Neural crest cell (in vitro differentiated cells): ENCODE measurements at places on chromosomes 3 and 15. TPM values are rescaled to one million over a fixed set of nuclear protein-coding genes. Genes with fewer than 3 reads are reported as not detected.

DNA sequence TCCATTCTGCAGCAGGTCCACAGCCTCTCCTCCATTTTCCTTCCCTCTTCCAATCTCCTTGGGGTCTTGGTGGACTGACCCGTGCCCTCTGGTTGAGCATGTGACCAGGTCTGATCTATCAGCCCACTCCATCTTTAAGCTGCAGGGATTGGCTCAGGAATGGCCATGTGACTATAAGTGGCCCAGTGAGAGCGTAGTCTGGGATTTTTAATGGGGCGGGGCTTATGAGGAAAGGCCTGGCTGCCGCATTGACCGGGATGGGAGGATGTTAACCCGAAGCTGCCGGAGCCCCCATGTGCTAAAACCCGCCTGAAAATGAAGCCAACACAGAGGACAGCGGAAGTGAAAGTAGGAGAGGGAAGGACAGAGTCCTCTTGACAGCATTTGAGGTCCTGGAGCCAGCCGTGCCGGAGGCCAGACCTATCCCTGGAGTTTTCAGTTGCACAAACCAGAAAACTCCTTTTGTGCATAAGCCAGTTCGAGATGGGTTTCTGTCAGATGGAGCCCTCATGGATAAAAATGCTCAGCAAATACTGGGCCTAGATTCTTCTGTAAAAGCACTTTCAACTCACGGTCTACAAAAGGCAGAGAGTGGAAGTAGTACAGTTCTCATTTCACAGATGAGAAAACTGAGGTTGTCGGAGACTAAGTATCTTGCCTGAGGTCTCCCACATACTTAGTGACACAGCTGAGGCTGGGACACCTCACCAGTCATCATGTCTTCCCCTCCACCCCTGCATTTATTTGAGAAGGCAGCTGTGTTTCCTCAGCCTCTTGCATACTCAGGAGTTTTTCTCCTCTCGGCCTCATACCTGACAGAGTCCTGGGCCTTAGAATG lies 61.9 kb downstream of the ATP2B2 start:
- H3K27ac ChIP-seq = peak overlapping the region; percentile 50
- peaks cover 8% of the 10 kb centered on the region for H3K27me3 ChIP-seq
- no peak for DNase-seq
- peaks cover 11% of the 10 kb centered on the region for H3K4me1 ChIP-seq

GRCh38 chr15:29322415-29322814 lies 52.8 kb upstream of the NSMCE3 start:
- peaks cover 13% of the 10 kb centered on the region for H3K4me1 ChIP-seq
- H3K27me3 ChIP-seq = no peaks in the 10 kb centered on the region
- H3K27ac ChIP-seq = no peak overlapping the region
- H3K36me3 ChIP-seq = peaks cover 13% of the 10 kb centered on the region
- DNase-seq = no peak

DNA sequence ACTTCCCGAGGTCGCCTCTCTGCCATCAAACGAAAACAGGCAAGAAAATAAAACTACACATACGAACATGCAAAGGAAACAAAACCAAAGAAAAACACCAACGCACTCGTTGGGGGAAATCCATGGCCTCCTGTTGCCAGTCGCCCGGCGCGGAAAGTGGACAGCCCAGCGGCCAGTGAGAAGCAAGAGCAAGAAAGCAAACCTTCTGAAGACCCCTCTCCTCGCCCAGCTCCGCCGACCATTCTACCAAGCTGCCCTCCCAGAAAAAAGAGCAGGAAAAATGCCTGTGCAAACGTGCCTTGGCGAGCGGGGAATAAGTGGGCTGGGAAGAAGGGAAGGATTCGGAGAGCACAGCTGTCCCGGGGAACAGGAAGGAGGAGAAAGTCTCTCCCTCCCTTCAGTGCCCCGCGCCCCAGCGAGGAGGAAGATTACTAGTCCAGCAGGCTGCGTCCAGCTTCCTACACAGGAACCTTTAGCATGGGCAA lies 802 bp upstream of the NECTIN3 start:
- peaks cover 48% of the 10 kb centered on the region for H3K4me1 ChIP-seq
- DNase-seq = no peak
- H3K27ac ChIP-seq = peak overlapping the region; percentile 98
- no peaks in the 10 kb centered on the region for H3K36me3 ChIP-seq
- H3K4me3 ChIP-seq = peak overlapping the region; percentile 98

DNA sequence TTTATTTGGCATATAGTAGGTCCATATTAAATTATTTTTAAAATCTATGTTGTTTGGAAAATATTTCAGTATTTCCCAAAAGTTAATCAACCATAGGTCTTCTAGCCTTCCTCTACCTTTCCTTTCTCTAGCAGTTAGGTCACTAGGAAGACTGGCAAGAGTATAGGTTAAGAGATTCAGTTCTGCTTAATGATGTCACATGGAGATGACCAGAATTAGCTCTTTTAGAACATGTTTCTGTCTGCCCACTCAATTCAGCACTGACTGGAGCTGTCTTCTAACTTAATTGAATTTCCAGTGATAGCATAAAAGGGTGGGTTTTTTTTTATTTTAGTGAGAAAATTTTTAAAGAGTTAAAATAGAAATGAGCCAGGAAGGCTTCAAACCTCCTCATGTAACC lies 23.8 kb upstream of the ZBED2 start:
- no peaks in the 10 kb centered on the region for H3K36me3 ChIP-seq
- H3K27ac ChIP-seq = no peak overlapping the region
- H3K27me3 ChIP-seq = no peaks in the 10 kb centered on the region
- no peaks in the 10 kb centered on the region for H3K4me1 ChIP-seq
- no peak for DNase-seq
- H3K4me3 ChIP-seq = no peak overlapping the region

DNA sequence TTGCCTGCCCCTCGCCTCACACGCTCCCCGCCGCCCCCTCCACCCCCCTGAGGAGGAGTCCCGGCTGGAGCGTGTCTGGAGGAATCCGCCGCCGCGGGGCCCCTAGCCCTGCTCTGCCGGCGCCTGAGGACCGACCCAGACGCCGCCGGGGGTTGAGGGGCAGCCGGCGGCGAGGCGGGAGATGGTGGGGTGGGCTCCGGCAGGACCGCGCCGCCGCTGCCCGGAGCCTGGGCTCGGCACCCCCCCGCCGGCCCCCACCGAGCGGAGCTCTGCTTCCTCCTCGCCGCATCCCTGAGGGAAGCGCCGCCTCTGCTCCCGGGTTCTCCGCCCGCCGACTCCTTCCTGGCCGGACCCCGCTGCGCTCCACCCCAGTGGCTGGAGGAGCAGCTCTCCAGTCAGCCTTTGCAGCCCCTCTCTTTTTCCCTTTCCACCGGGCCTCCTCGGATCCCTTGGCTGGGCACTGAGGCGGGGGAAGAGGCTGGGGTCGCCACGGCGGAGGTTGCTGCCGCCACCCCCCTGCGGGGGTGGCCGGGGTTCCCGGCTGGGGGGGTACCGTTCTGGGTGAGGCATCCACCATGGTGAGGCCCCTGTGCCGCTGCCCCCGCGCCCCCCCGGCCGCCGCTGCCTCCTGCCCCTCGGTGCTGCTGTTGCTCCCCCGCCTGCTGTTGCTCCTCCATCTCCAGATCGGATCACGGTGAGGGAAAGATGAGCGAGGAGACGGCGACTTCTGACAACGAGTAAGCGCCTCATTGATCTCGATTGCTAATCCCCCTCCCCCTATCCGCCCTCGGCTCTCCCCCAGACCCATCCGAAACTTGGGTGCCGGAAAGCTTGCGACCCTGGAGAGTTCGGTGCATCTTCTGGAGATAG lies at the start of gene SPRED1:
TSS of gene SPRED1 (plus strand) at position 356 of the 870 bp plus-strand sequence. CDS start at position 706, 350 bp downstream.
- DNase-seq = peak; percentile 31
- peak within 1 kb of the TSS; percentile 98 for H3K4me3 ChIP-seq
- H3K27me3 ChIP-seq = peaks cover 11% of the 10 kb centered on the region
- peaks cover 3% of the 10 kb centered on the region for H3K36me3 ChIP-seq

DNA sequence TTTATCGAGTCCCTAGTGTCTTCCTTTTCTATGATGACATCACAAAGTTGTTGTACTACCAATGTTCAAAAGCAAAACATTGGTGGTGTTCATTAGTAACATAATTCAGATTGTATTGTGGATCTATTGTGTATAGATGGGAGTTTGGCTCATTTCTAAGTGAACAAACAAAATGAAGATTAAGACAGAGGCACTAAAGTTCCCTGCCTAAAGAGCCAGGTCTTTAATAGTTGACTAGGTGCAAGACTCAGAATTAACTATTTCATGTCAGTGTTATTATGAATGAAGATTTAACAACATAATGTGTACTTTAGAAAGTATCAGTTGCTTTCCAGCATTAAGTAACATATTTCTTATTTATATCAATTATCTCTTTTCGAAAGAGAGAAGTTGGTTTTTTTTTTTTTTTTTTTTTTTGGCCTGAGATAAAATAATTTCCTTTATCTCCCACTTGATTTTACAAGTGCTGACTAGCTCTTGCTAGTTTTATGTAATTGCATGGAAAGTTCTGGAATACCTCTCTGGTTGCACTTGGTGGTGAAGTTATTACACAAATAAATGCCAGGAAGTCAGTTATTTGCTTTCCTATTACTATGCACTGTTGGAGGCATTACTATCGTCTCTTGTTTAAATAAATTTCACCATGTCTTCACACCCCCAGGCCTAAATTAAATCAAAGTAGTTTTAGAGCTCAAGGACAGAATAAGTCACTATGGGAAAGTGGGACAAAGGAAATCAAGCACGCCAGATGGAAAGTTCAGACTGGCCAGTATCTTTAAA lies 48.7 kb downstream of the NAALADL2 start:
- no peaks in the 10 kb centered on the region for H3K36me3 ChIP-seq
- H3K4me3 ChIP-seq = no peak overlapping the region
- no peak overlapping the region for H3K27ac ChIP-seq
- no peaks in the 10 kb centered on the region for H3K27me3 ChIP-seq
- DNase-seq = no peak

DNA sequence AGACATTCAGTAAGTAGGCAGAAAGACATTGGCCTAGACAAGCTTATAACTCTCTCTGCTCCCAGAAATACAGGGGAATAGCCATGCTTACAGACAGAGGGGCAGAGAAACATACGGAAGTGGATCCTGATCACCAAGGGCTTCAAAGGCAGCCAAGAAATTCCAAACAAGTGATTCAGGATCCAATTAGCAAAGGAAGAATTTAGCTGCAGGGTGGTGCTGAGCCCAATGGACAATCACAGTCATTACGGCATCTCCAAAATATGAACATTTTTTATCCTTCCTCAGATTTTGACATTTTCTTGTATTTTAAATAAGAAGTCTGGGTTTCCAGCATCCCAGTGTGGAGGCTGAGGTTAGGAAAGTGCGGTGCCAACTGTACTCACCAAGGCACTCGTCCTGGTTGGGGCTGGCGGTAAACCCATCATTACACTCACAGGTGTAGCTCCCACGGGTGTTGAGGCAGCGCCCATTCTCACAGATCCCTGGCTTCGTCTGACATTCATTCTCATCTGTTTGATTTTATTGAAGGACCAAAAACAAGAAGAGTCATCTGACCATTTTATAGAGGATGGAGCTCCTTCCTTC lies 96.8 kb downstream of the DUT start:
- H3K27me3 ChIP-seq = no peaks in the 10 kb centered on the region
- peaks cover 32% of the 10 kb centered on the region for H3K36me3 ChIP-seq
- no peak overlapping the region for H3K27ac ChIP-seq
- DNase-seq = no peak
- peaks cover 17% of the 10 kb centered on the region for H3K4me1 ChIP-seq

- H3K27ac ChIP-seq = no peak overlapping the region
- H3K27me3 ChIP-seq = no peaks in the 10 kb centered on the region
- peaks cover 8% of the 10 kb centered on the region for H3K36me3 ChIP-seq
- H3K4me1 ChIP-seq = peaks cover 5% of the 10 kb centered on the region
- H3K4me3 ChIP-seq = no peak overlapping the region
These were observed 128.8 kb downstream of the PLCL2 start for GRCh38 chr3:17013571-17013970.

GRCh38 chr3:12405432-12406272 lies 78.6 kb upstream of the TSEN2 start:
- H3K27ac ChIP-seq = no peak overlapping the region
- H3K4me3 ChIP-seq = no peak overlapping the region
- peaks cover 17% of the 10 kb centered on the region for H3K27me3 ChIP-seq
- no peak for DNase-seq

DNA sequence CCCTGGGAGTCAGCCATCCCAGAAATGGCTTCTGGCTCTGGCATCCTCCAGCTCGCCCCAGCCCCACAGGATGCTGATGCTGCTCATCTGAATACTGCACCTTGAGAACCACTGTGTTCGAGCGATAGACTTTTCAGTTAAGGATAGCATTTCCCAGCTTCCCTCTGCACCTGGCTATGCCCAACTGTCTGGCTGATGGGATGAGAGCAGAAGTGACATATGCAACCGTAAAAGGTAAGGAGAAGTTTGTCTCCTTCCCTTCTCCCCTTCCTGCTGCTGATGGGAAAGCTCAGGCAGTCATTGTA lies 9.7 kb upstream of the HHATL start:
- no peak for DNase-seq
- H3K27me3 ChIP-seq = no peaks in the 10 kb centered on the region
- no peak overlapping the region for H3K4me3 ChIP-seq
- H3K27ac ChIP-seq = no peak overlapping the region
- no peaks in the 10 kb centered on the region for H3K36me3 ChIP-seq

- H3K4me1 ChIP-seq = peaks cover 4% of the 10 kb centered on the region
- no peak for DNase-seq
- H3K36me3 ChIP-seq = no peaks in the 10 kb centered on the region
- H3K27me3 ChIP-seq = no peaks in the 10 kb centered on the region
- no peak overlapping the region for H3K4me3 ChIP-seq
These were observed 116.2 kb downstream of the ROBO1 start for GRCh38 chr3:79651536-79652065.

GRCh38 chr15:95503640-95504225 lies 826.8 kb upstream of the NR2F2 start:
- H3K4me1 ChIP-seq = no peaks in the 10 kb centered on the region
- peaks cover 5% of the 10 kb centered on the region for H3K36me3 ChIP-seq
- no peak overlapping the region for H3K4me3 ChIP-seq
- H3K27me3 ChIP-seq = no peaks in the 10 kb centered on the region
- no peak for DNase-seq
- H3K27ac ChIP-seq = no peak overlapping the region

- H3K27me3 ChIP-seq = no peaks in the 10 kb centered on the region
- DNase-seq = no peak
- no peak overlapping the region for H3K27ac ChIP-seq
- H3K4me3 ChIP-seq = no peak overlapping the region
- peaks cover 8% of the 10 kb centered on the region for H3K4me1 ChIP-seq
These were observed 167.2 kb downstream of the MAGI1 start for GRCh38 chr3:65871305-65872141.

DNA sequence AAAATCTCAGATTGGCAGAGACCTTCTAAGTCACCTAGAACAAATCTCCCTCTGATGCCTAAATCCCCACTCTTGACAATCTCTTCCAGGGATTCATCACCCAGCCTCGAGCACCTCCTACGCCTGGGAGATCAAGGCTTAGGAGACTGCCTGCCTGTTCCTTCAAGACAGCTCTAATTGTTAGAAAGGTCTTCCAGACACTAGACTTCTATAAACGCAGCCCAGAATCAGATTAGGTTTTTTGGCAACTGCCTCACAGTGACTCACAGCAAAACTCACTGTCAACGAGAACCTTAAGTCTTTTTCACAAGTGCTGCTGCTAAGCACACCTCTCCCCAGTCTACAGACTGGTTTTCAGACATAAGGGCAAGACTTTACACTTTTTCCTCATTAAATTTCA lies 23.1 kb downstream of the SRGAP3 start:
- no peaks in the 10 kb centered on the region for H3K36me3 ChIP-seq
- peaks cover 69% of the 10 kb centered on the region for H3K4me1 ChIP-seq
- no peaks in the 10 kb centered on the region for H3K27me3 ChIP-seq
- H3K4me3 ChIP-seq = no peak overlapping the region
- DNase-seq = no peak

GRCh38 chr3:157333551-157333991 lies 103.1 kb upstream of the PTX3 start:
- H3K27me3 ChIP-seq = no peaks in the 10 kb centered on the region
- no peak overlapping the region for H3K4me3 ChIP-seq
- peaks cover 48% of the 10 kb centered on the region for H3K4me1 ChIP-seq

Gene SPATA12
- total RNA-seq = not detected in 2 replicates

Gene LNP1
- 6.9 TPM in 2 replicates for total RNA-seq

Gene CHDH
- total RNA-seq = 3.0 and 4.3 TPM in 2 replicates

Gene THSD4
- total RNA-seq = 1.3 and 1.4 TPM in 2 replicates
